AG04450 (cell line): ENCODE measurements at places on chromosomes 1 and 21.

DNA sequence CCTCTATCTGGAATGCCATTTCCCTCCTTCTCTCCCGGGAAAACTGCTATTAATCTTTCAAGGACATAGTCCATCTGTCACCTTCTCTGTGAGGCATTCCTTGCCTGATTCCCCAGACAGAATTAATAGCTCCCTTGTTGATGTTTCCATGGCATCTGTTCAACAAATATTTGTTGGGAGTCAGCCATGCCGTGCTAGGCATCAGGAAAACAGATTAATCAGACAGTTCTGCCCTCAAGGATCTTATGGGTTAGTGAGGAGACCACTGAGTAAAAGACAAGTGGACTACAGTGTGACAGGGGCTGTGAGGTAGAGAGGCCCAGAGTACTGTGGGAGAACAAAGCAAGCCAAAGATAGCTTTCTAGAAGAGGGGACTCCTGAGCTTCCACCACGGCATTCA, 11.4 kb upstream of the MAGOH start:
- DNase-seq, result no peak

GRCh38 chr1:216095400-216095799, 327.8 kb downstream of the USH2A start:
- DNase-seq, result no peak

DNA sequence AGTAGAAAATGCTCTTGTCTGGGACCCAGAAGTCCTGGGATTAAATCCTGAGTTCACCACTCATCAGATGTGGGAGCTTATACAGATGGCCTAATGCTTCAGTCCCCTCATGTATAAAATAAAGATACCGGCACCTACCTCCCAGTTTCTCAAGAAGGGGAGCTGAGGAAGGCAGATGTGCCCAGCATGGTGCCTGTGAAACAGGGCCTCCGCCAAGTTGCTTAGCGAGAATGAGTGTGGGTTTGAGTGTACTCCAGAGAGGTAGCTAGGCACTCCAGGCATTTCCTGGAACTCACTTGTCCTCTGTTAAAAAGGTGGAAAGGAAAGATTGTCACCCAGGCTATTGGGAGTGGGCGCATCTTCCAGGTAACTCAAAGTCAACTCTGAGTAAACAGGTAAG, 37.8 kb downstream of the IER5 start:
- DNase-seq, result no peak

DNA sequence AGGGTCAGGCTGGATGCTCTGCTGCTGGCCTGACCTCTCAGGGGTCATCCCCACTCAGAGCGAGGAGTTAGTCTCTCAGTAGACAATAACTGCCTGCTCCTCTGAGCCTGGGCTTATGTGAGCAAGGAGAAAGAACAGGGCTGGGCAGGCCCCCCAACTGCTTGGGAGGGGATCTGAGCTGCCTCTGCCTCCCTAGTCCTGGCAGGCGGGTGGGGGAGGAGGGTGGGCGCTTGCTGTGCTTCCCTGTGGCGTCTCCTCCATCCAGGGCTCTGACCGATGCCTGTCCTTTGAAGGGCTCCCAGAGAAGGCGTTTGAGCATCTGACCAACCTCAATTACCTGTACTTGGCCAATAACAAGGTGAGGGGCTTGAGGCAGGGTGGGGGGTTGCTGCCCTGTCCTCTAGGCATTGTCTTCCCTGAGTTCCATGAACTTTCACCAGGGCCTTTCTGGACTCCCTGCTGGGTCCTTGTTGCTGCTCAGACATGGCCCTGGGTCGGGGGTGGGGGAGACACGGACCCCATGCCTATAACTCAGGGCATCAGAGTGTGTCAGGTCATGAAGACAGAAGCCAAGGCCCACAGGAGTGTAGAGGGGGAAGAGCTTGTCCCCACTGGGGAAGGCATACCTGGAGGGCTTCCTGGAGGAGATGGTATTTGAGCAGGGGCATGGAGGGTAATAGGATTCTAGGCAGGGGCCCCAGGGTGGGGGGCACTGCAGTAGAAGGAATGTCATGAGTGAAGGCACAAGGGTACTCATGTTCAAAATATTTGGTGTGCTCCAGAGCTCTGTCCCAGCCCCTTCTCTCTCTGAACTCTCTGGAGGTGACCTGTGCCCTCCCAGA, 12.5 kb downstream of the PODN start:
- DNase-seq, result no peak

DNA sequence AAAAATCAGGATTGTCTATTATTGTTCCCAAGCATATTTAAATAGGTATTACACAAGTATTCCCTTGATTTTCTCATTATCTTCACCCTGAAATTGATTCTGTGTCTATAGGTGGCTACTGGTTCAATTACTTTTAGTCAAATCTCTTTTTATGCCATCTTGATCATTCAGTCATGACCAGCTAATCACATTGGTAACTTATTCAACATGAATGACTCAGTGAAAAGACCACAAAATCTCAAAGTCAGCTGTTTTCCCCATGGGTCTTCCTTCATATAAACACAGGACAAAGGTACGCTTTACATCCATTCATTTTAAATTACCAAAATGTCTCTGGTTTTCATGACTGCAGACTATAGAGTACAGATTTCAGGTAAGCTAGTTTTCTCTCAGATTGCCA, 23.7 kb upstream of the NRIP1 start:
- no peak for DNase-seq

GRCh38 chr21:27776925-27777553, 810.2 kb upstream of the ADAMTS5 start:
- no peak for DNase-seq
